ENCODE measurements at places on chromosomes 1 and 21.

DNA sequence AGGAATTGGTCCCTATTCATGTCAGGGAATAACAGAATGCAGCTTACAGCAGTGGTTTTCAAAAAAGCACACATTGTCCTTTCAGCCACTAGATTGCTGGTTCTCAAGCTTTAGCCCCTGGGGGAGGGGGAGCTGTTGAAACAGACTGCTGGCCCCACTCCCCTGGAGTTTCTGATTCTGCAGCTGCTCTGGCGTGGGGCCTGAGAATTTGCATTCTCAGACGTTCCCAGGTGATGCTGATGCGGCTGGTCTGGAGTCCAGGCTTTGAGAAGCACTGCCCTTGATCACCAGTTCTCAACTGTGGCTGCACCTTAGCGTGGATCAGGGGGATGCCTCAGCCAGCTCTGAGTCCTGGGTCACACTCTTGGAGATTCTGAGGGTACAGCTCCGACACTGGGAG is 62.7 kb upstream of the LAPTM5 start:
- no peak for DNase-seq

DNA sequence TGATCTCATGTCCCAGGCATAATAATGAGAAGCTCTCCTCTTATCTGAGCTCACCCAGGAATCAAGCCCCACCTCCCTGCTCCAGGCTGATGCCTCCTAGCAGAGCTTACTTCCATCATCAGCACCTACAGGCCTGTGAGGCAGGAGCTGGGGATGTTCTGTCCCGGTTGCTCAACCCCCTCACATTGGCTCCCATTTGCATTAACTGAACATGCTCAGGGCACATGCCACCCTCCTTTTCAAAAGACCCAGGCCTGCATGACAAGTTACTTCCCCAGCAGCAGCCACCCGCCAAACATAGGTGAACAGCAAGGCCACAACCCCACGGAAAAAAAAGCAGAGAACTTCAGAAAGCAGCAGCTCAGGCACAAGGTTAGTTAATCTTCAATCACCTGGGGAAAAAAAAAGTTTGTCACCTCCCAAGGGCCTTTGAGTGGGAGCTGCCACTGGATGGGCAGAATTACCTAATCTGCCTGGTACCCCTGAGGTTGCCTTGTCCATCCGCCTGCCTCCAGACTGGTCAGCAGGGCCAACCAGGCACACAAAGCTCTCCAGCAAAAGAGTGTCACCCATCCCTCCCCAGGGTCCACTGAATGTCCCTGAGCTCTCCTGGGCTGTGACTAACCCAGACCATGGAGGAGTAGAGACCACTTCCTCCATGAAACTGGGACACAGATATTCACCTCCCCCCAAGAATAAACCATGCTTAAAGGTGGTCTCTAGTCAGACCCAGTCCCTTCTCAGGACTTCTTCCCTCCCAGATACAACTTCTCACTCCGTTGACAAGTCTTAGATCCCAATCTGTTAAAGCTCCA is 4.4 kb downstream of the KCNN3 start:
- DNase-seq, result no peak

GRCh38 chr1:56686169-56686568 is 41.1 kb downstream of the PRKAA2 start:
- DNase-seq, result no peak

DNA sequence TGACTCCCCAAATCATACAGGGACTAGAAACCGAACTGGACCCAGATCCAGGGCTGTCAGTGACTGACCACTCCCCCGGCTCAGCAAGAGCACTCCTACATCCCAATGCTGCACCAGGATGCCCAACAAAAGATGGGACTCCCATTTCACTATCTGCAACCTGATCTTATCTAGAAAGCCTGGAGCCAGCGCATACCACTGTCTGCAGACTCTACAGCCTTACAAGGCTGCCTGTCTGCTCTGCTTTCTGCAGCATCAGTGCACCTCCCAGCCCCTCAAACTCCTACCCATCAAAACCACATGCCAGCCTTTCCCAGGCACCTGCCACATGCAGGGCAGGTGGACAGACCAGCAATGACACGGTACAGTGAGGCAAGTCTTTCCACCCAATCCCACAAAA is 52.2 kb downstream of the SSBP3 start:
- peak; percentile 85 for DNase-seq

GRCh38 chr1:105102371-105102770 is 1352.7 kb downstream of the AMY1C start:
- DNase-seq, result no peak

DNA sequence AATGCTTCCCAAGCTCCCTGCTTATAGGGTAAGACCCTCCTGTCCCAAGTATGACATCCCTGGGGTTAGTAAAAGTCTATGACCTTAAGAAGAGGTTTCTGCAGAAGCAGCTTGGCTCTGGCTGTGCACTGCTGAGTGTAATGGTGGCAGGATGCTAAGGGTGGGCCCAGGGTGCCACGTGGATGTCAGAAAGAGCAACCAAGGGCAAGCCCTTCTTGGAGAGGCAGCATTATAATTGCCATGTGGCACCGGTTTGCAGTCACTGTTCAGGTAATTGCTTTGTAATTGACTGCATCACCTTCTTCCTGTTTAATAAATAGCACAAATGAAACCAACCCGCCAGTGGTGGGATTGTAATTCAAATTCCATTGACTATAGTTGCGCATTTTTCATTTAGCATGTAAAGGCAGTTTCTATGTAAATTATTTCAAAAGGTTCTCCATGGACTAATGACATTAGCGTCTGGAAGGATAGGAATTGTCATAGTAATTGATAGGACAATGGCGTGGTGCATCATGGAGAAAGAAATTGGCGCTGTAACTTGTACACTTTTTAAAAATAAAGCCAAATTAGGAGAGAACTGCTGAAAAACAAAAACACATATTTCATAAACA is 490.6 kb upstream of the VAMP3 start:
- DNase-seq, result no peak

- peak; percentile 54 for DNase-seq
Measured at GRCh38 chr1:234114648-234115307, 210.3 kb downstream of the SLC35F3 start.

DNA sequence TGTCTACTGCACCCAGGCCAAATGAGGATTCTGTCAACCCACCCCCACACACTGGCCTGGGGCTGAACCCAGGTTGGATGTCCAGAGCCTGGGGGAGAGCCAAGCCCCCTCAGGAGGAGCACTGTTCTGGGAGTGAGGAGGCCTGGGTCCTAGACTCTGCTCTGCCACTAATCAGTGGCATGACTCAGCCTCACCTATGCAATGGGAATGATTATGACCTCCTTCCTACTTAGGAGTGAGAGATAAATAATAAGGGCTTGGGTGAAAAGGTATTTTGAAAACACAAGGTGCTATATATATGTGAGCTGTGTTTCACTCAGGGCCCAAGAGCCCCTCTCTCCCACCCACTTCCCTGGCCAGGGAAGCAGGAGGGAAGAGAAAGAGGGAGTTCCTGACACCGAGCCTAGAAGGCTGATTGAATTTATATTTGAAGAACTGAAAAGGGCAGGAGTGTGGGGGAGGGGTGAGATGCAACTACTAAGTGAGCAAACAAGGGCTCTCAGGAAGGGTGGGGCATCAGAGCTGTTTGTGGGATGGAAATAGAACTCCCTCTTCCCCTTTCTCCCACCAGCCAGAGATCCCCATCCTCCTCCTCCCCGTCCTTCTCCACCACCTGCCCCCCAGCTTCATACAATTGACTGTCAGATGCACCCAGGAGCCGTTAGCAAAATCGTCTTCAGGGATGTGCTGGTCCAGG is 8.2 kb downstream of the IGSF9 start:
- no peak for DNase-seq

DNA sequence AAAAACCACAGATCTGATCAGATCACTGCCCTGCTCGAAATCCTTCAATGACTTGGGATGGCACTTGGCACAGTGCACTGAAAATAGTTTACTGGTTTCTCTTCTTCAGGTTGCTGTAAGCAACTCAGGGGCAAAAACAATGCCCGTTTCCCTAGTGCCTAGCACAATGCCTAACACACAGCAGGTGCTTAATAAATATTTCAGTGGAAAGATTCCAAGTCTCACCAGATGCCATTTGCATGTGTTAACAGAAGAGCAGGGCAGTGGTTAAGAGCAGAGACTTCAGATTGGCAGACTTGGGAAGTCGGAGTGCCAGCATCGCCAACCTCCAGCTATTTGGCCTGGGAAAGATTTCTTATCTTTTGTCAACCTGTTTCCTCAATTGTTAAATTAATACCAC is 10.9 kb upstream of the METTL25B start:
- DNase-seq, result no peak

DNA sequence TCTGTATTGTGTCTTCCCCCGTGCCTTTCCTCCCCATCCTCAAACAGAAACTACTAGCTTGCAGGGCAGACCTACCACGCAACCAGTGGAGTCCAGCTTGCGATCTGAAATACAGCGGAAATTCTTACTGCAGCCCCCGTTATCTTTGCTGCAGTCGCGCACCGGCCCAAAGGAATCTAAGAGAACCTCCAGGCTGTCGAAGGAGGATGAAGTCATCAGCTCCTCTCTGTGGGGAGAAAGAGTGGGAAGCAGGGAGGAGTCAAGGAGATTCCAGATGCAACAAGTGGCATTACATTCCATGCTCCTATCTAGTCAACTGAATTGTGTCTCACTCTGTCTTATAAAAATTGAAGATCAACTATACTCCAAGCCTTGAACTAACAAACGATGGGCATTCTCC is 206.9 kb downstream of the ASTN1 start:
- DNase-seq, result no peak

GRCh38 chr1:193062698-193063463 is 3.5 kb downstream of the RO60 start:
- DNase-seq, result no peak

- no peak for DNase-seq
Measured at GRCh38 chr1:183228347-183229220, 42.5 kb downstream of the LAMC2 start.

GRCh38 chr1:151612501-151613281 is 841 bp downstream of the SNX27 start:
- peak; percentile 77 for DNase-seq

DNA sequence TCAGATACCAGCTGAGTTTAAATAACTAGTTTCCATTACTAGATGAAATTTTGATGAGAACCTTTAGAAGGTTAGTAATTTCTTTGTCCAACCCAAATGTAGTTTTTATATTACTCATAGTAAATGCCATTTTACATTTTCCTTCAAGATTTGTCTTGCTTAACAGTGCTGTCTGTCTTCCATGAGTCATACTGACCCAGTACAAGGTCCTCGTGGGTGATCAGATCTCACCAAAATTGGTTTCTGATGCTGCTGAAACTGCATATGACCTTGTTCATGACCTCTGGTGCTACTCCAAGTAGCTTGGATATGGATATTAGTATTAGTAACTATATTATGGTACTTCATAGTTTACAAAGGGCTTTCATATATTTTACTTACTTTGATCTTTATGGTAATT is 207.1 kb downstream of the RYR2 start:
- no peak for DNase-seq

- DNase-seq, result no peak
Measured at GRCh38 chr1:18799454-18799853, 60.0 kb downstream of the TAS1R2 start.

- DNase-seq, result no peak
Measured at GRCh38 chr1:32592943-32593342, 53.7 kb downstream of the ZBTB8A start.

DNA sequence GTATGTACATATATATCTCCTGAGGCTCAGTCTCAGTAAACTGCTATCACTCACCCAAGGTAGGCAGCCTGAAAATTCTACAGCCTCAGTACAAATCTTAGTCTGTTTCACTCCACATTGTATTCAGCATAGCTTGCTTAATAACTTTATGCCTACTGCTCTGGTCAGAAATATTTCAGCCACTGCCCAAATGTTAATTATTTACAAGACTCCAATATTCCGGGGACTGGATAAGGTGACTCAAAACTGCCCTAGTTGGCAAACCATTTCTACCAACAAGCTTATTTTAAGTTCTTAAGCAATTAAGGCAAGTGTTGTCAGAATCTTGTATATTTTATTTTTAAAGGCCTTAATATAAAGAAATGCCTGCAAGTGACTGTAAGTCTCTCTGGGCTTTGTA is 114.8 kb downstream of the LRRIQ3 start:
- no peak for DNase-seq

DNA sequence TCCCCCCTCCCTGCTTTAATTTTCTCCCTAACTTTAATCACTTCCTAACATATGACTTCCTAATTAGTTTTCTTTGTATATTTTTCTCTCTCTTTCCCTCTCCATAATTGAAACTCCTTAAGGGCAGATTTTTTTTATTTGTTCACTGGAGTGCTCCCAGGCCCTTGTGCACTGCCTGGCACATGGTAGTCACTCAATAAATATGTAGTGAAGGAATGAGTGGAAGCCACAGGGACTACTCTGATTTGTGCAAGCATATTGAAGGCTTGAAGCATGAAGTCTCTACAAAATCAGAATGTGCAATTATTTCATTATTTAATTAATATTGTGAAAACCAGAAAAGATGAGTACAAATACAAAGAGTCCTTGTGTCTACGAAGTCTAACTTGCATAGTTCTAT is 41.5 kb downstream of the SNX7 start:
- no peak for DNase-seq

DNA sequence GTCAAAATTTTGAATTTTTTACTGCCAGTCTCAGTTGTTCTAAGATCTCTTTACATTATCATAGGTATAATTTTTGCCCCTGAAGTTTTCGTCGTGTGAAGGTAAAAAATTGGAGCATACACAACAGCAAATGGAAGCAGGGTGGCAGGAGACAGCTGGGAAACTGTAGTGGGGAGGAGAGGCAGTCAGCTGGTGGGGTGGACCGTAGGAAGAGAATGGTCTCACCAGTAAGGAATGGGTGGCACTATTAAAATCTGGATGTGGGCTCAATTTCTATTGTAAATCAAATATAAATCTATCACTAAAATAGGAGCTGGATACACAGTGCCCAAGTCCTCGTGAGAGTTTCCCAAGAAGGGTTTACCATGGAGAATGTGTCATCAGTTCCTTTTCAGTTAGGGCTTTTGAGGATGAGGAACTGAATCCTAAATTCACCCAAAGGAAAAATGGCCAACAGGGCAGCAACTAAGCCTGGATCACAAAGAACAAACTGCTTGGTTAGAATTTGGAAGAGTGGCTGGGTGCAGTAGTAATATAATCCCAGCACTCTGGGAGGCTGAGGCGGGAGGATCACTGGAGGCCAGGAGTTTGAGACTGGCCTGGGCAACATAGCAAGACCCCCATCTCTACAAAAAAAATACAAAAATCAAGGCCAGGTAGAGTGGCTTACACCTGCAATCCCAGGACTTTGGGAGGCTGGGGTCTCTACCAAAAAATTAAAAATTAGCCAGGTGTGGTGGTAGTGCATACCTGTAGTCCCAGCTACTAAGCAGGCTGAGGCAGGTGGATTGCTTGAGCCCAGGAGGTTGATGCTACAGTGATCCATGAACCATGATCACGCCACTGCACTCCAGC is 10.5 kb upstream of the IRF2BP2 start:
- no peak for DNase-seq

All from SK-N-SH (cell line).